Nephron progenitor cell (in vitro differentiated cells): ENCODE measurements at places on chromosomes 12 and 14.

GRCh38 chr12:118850244-118850825, 131.0 kb upstream of the SRRM4 start:
- DNase-seq: peak; percentile 63

- DNase-seq: no peak
These were observed 652 bp downstream of the SART3 start for GRCh38 chr12:108560321-108560721.

- DNase-seq: no peak
These were observed 1.0 kb downstream of the SOCS4 start for GRCh38 chr14:55028066-55028465.

DNA sequence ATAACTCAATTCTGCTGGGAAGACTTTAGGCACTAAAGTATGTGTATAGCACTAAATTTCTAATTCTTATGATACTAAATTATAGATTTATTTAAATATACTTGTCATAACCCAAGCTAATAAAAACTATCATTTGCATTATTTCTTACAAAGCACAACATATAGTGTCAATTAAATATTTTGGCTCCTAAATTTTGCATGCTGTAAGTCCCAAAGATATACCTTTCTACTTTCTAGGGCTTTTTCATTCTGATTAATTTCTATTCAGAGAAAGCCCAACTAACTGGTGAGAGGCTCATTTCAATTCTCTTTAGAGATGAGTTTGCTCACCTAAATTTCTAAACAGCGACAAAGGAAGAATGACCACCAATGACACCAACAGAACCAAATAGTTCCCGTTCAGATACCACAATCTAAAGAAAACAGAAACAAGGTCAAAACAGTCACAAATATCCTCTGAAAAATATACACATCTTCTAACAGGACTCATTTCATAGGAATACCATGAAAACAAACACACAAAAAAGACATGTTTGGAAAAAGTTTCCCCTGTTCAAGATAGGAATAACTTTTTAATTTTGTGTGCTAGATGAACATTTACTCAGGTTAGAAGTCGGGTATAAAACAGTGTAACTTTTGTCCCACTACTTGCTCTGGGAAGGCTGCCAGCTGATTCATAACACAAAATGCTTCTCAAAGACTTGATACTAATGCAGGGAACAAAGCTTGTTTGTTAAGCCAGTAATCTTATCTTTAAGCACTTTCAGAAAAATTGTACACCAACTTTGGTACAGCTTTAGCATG, 7.6 kb downstream of the SLC38A2 start:
- DNase-seq: no peak

DNA sequence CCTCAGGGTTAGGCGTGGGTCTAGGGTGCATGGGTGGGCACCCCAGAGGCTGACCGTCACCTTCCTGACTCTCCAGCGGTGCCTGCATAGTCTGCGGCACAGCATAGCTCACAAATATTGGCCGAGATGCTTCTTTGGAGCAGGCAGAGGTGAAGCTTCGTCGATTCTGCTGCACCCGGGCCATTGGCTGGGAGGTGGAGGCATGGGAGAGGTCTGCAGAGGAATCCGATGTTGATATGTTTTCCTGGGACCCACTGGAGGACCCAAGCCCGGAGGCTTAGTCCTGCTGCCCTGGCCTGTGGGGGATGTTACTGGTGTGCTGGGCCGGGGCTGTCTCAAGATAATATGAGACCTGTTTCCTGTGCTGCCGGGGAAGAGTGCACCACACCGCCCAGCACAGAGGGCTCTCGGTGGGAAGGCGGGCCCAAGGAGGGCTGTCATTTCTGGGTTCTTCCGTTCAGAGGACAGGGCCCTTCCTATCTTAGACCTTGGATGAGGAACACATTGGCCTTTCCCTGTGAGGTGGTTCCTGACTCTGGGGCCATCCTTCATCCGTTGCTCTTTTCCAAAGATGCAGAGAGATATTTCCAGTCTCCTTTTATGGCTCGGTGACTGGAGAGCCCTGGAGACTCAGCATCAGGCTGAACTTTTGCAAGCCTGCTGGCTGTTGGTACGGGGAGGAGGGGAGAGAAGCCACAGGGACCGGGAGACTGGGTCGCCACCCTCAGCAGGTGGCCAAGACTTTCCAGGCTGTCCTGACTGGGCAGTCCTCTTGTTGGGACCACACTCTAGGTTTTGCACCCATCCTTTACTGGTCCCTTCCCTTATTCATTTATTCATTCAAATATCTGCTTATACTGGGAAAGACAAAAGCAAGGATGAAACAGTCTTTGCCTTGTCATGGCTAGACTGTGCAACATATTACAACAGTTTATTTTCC, 143.5 kb downstream of the TSPAN9 start:
- no peak for DNase-seq

GRCh38 chr14:93965287-93965821, 11.0 kb downstream of the ASB2 start:
- no peak for DNase-seq

DNA sequence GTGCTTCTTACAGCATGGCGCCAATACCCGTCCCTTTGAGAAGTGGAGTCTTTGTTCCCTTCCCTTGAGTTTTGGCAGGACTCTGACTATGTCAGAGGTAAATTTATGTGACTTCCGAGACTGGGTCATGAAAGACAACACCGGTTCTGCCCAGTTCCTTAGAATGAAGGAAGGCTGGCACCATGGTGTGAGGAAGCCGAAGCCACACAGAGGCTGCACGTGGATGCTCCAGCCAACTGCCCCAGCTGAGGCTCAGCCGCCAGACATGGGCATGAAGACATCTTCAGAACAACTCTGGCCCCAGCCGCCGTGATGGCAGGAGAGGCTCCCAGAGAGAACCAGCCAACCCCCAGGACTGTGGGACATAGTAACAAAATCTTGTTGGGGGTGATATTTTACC, 111.2 kb downstream of the CALM1 start:
- DNase-seq: no peak

- DNase-seq: peak; percentile 80
These were observed 120.9 kb downstream of the TMEM132C start for GRCh38 chr12:128387811-128388422.

GRCh38 chr14:56004786-56005185, 113.4 kb upstream of the PELI2 start:
- DNase-seq: no peak

GRCh38 chr12:118870551-118870950, 110.8 kb upstream of the SRRM4 start:
- DNase-seq: no peak

GRCh38 chr12:93762059-93762719, 85.0 kb downstream of the CRADD start:
- DNase-seq: no peak

- peak; percentile 62 for DNase-seq
These were observed 112.2 kb upstream of the FKBP4 start for GRCh38 chr12:2682296-2683251.

- DNase-seq: no peak
These were observed 52.7 kb downstream of the DAAM1 start for GRCh38 chr14:59241121-59241520.

DNA sequence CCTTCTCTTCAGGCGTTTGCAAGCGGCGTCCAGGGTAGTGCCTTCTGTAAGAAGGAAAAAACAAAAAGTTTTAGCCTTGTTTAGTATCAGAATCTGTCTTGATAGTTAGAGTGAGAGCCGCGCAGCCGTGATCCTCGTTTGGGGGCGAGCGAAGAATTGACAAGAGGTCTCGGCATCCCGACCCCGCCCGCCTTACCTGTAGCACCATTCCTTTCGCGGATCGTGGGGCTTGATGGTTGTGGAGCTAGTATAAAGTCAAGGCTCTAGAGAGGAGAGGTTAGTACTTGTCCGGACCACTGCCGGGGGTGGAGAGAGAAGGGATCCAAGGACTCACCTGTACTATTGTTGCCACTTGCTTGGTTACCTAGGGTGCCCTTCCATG, 494 bp downstream of the TMTC3 start:
- peak; percentile 38 for DNase-seq

GRCh38 chr12:52539821-52540173, 13.1 kb downstream of the KRT71 start:
- DNase-seq: no peak

DNA sequence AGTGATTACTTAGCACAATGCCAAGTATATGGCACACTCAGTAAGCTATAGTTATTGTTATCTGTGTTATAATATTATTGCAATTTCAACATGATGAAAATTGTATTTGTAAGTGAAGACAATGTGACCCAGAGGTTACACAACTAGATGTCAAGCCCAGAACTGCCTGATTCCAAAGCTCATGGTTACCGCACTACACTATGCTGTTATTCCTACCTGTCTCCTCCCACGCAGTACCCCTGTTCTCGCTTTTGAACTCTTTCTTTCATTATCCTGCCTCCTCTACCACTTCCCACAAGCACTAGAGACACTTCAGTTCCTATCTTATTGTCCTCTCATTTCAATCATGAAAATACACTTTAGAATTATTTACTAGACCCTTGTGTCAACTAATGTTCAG, 93.2 kb downstream of the PLCZ1 start:
- no peak for DNase-seq

- DNase-seq: no peak
These were observed 660 bp upstream of the MCRS1 start for GRCh38 chr12:49568442-49569162.

DNA sequence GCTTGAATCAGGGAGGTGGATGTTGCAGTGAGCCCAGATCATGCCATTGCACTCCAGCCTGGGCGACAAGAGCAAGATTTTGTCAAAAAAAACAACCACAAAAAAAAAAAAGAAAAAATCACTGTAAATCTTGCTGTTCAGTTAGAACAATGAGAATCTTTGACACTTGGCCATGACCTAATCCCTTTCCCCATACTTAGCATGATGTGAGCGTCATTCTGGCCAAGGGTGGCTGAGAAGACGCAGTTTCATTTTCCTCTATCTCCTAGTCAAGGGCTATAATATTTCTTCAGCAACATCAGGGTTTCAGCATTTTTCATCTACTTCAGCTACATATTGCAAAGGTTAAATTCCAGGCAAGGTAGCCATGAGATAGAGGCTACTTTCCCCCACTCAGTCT, 599.4 kb upstream of the MDGA2 start:
- DNase-seq: no peak

DNA sequence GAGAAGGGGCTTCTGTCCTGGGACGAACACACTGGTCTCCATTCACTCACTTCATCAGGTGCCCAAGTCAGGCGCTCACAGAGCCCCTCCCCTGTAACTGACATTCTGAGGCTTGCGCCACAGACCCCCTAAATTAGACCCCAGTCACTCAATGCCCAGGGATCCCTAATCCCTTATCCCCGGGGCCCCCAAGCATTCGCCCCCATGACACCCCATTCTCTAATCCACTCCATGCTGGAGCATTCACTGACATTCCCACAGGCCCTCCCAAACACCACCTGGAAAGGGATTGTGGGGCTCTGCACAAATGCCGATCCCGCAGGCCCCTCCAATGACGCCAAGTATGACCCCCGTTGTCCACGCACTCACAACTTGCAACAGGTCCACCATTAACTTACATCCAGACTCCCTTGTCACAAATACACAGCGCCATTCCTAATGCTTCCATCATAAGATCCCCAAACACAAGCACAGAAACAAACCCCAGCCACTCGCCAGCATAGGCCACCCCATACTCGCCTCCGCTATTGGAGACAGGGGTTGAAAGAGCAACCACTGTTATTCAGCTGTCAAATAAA, 1.5 kb downstream of the ZNF605 start:
- no peak for DNase-seq

DNA sequence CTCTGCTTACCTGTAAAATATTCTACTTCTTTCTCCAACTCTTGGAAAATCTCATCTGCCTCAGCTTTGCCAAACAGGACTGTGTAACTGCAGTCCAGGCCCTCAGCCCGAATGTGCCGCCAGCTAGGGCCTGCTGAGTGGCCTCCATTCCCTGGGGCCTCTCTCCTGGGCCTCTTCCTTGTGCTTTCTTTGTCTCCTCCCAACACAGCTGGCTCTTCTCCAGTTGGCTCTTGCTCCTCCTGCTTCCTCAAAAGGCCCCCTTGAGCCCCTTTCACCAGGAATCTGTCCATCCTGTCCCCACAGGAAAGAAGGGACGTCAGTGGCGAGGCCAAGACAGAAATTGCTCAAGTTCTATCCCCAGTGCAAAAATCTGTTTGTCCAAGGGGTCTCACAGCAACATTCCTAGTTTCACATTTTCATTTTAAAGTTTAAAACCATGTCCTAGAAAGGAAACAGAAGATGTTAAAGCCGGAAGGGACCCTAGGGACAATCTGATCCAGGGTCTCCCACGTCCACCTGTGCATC, 713 bp downstream of the ALKBH2 start:
- DNase-seq: no peak

GRCh38 chr12:74105434-74105833, 432.2 kb upstream of the ATXN7L3B start:
- DNase-seq: no peak

DNA sequence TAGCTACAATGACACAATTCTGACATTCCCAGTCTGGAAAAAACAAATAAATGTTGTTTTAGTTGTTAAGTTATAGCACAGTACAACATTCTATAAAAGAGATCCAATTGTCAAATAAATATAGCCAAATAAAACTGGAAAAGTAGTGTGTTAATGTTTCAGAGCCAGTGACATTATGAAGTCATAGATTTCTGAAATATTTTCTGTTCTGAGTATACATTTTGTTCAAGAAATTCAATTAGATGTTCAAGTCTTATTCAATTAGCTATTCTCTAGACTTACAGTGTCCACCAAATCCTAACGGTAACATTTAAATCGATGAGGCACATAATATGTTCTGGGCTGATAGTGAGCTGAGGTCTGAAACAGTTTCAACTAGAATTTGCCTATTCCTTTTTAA, 196.1 kb upstream of the ABCD2 start:
- no peak for DNase-seq

DNA sequence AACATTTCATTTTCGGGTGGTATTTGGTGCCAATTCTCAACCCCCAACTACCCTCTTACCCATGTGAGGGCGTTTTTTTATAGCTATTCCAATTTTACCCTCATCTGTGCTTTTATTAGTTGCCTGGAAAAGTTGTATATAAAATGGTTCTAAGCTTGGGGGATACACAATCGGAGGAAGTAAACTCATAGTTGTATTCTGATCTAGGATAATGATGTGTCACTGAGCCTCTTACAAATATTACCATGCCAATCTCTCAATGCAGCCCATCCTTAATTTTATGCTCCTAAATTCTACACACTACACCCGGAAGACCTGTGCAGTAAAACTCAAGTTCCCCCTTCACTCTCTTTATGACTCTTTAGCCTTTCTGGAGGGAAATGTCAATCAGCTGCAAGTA, 1206.5 kb upstream of the FLRT2 start:
- no peak for DNase-seq

GRCh38 chr14:70380824-70381223, 21.3 kb upstream of the COX16 start:
- DNase-seq: no peak

DNA sequence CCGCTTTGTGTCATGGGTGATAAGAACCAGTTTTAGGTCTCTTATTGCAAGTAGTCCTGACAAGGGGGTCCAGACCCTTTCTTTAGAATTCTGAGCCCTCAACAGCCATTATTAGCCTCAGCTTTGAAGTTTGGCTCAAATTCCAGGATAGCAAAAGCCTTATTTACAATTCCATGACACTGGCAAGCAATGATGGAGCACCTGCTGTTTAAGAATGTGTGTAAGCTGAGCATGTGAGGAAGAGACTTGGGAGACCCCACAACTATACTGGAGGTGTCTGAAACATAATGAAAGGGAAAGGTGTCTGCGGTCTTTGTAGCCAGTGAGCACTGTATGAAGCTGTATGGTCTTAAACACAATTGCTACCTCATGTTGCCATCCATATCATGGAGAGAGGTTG, 119.8 kb downstream of the TBX5 start:
- DNase-seq: no peak
